ENCODE measurements at places on chromosomes 7 and 10.

DNA sequence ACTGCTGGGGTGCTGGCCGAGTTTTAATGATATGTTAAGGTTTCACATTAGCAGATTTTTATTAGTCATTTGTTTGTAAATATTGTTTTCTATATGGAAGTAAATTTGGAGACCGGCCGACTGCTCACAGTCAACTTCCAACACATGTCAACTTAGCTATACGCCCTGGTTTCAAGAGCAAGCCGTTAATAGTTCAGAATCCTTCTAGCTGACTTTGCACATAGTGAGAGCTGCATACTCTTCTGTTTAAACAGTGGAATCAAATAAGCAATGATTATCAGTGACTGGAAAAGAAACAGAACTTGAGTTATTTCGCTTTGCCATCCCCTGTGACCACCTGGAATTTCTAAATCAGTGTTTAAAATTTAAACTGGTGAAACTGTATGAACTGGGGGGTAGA, 109.9 kb downstream of the PFKFB3 start:
- no peak for DNase-seq

DNA sequence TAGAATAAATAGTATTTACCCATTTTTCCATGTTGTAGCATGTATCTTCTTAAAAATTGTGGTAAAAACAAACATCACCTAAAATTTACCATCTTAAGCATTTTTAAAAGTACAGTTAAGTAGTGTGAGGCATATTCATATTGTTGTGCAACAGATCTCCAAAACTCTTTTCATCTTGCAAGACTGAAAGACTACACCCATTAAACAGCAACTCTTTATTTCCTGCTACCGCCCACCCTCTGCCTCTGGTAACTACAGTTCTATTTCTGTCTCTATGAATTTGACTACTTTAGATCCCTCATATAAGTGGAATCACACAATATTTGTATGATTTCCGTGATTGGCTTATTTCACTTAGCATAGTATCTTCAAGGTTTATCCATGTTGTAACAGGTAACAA, 40.0 kb upstream of the AGBL3 start:
- no peak for DNase-seq

- no peak for DNase-seq
These were observed 92.7 kb upstream of the MKX start for GRCh38 chr10:27838361-27838760.

DNA sequence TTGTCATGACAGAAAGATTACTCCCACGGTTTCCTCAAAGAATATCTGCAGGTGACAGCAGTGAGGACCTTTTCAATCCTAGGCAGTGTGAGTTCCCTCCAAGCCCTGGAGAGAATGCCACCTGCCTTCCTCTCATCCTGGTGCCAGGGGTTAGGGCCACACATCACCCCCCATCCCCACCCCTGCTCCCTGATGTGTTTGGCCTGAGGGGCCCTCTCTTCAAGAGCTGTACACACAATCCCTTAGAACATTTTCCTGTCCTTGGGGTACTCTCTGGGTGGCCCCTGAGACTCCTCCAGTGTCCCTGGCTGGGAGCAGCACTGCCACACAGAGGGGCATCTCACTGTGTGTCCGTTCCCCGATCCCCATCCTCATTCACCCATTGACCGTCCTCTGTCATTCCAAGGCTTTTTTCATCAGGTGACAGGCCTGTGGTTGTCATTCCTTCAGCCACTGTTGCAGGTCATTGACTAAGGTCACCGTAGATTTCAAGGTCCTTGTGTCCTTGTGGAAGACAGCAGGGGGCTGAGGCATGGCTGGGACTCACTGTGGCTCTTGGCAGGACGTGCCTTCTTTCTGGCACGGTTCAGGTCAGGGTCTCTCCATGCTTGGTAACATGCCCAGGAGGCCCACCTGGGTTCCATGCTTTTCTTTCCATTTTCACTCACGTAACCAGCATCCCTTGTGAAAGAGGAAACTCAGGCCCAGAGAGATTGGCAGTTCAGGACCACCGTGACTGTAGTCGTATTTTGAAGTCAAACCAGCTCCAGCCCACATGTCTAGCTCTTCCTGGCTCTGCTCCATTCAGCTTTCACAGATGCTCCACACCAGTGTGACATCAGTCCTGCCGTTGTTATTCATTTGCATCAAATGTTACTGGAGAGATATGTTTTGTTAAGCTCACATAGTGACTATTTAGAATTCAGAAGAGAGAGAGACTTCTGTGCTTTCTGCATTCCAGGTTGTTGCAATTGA, 26.8 kb upstream of the BTBD16 start:
- DNase-seq: no peak

- no peak for DNase-seq
These were observed 107.4 kb upstream of the KMT2E start for GRCh38 chr7:104906556-104906955.

DNA sequence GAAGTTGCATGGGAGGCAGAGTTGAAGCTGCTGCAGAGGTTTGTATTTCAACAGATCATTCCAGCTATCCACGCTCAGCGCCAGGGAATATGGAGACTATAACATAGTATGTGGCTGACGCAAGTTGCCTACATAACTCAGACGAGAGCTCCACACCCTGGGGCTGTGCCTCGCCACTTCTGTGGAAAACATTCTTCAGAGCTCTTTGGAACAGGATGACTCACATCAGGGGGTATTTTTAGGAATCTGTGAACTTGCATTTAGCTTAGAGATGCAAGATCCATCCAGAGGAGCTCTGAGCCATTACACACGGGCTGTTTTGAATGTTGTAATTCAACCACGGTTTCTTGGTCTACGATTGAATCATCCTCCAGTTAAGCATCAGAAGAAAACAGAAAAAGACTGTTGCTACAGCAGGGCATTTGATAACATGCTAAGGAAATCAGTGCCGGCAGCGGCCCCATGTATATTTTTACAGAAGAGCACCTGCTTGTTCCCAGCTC, 481.5 kb upstream of the AKR1E2 start:
- no peak for DNase-seq

- DNase-seq: no peak
These were observed 98.6 kb upstream of the RPA3 start for GRCh38 chr7:7816816-7817536.

- no peak for DNase-seq
These were observed 138.5 kb downstream of the CPED1 start for GRCh38 chr7:121126801-121127534.

- DNase-seq: no peak
These were observed 3.1 kb downstream of the PTF1A start for GRCh38 chr10:23194966-23195845.

GRCh38 chr10:30857803-30858202, 173.9 kb downstream of the ZNF438 start:
- no peak for DNase-seq

GRCh38 chr7:80827239-80827633, 91.6 kb downstream of the SEMA3C start:
- DNase-seq: no peak

DNA sequence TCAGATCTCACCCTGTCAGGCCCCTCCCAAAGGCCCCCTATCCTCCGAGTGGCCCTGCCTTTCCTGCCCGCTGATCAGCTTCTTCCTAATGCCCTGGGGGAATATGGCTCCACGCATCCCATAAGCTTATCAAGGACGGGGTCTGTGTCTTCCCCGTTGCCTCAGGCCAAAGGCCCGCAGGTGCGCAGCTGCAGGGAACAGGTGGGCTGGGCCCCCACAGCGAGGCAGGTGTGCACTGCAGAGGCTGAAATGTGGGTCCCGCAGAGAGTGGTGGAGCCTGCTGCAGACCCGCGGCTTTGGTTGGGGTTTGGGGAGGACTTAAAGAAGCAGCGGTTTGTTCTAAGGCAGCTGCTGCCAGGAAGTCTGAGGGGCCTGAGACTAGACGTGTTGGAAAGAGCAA, 220.8 kb upstream of the TCERG1L start:
- no peak for DNase-seq

DNA sequence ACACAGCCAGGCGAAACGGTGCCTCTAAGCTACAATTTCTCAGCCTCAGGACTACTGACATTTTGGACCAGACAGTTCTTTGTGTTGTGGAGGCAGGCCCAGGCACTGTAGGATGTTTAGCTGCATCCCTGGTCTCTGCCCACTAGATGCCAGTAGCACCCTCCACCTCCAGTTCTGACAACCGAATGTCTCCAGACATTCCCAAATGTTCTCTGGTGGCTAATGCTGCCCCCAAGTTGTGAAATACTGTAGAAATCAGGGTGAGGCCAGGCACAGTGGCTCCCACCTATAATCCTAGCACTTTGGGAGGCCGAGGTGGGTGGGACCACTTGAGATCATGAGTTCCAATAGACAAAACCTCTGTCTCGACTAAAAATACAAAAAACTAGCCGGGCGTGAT, 18.2 kb downstream of the HNRNPF start:
- peak; percentile 31 for DNase-seq

DNA sequence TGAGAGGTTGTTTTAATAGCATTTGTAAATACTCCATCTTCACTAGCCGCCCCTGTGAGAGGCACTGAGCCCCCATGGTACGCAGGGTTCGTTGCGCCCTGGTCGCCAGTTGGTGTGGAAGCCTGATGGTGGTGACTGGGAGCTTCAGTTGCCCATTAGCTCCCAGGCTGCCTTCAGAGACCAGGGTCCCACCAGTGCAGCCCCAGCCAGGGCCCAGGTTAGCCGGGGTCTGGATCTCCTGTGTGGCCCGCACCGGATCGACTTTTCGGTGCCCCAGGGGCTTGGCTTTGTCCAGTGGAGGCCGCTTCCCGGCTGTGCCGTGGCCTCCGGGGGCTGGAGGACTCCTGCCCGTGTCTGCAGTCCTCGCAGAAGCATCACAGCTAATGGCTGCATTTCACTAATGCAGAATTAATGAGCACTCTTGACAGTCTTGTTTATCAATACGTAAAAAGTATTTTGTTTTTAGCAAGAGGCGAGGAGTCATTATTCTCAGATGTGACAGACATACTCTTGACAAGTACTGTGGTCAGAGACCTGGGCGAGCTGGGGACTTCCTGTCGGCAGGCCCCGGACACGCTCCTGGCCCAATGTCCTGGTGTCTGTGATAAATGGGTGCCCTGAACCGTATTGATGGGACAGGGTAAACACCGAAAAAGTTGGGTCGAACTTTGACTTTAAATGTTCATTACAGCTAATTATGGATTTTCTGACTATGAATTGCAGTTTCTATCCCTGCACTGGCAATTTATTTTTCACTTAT, 99.8 kb downstream of the NKX6-2 start:
- DNase-seq: no peak

DNA sequence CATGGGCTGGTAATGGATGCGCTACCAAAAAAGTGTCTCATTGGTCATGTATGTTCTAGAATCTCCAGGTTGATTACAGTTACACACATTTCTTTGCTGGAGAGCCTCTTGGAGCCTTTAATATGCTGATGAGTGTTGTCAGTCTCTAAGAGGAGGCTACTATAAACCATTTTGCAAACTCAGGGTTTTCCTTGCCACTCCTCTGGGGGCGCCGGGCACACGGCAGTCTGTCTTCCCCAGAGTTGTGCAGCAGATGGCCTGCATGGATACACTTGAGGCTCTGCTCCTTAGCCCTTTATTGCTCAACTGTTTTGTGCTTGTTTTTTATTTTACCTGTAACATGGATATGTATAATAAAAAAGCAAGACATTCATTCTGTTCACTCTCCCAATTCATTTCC, 196.5 kb downstream of the ACTR3B start:
- no peak for DNase-seq

DNA sequence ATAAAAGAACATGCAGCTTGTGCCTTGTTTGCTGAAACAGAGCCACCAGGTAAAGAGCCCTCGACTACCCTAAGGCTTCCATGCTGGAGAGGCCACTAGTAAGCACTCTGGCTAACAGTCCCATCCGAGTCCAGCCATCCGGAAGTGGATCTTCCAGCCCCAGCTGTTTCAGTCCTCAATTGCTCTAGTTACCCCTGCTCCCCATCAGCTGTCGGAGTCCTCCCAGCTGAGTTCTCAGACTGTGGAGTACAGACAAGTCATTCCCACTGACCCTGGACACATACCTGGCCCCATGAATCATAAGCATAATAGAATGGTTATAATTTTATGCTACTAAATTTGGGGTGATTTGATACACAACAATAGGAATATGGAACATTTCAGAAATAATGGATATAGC, 13.5 kb upstream of the FZD1 start:
- DNase-seq: no peak

GRCh38 chr7:149171892-149172533, 23.3 kb upstream of the ZNF282 start:
- no peak for DNase-seq

DNA sequence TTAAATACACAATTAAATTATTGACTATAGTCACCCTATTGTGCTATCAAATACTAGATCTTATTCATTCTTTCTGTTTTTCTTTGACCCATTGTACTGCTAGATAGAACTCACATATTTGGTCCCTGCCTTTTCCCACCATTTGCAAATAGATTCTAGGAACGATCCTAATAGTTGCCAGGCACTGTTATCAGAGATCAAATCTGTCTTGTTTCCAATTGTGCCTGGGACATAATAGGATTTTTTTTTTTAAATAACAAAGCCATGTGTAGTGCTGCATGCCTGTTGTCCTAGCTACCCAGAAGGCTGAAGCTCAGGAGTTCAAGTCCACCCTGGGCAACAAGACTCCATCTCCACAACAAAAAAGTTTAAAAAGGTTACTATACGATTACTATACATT, 72.0 kb downstream of the C1GALT1 start:
- DNase-seq: no peak

- DNase-seq: no peak
These were observed at the start of gene SEMA3C for GRCh38 chr7:80918909-80919721. TSS of gene SEMA3C (minus strand) at chr7:80919051. CDS start at chr7:80916781, 2,270 bp downstream.

- no peak for DNase-seq
These were observed 17.8 kb downstream of the SCD start for GRCh38 chr10:100364735-100365391.

GRCh38 chr7:151954866-151955820, 1.1 kb upstream of the GALNTL5 start:
- no peak for DNase-seq

- no peak for DNase-seq
These were observed 22.3 kb upstream of the WDR11 start for GRCh38 chr10:120828763-120829319.

GRCh38 chr7:100049441-100050291, at the start of gene ZSCAN21:
TSS of gene ZSCAN21 (plus strand) at chr7:100049774. CDS start at chr7:100057007, 7,233 bp downstream.
- peak; percentile 79 for DNase-seq

DNA sequence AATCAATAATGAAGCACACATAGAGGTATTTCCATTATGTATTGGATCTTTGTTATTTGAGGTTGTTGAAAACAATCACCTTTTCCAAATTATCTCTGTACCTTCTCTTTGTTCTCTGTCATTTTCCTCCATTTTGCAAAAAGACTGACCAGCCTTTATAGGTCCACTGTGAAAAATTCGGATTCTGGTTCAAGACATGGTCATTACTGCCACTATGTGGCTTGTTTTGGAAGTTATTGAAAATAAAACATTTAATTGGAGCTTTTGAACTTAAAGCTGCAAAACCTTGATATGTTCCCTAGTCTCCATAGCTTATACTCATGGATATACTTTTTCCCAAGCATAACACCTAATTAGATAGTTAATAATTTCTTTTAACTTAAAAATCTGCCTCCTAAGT, 1094.4 kb downstream of the NRG3 start:
- no peak for DNase-seq

DNA sequence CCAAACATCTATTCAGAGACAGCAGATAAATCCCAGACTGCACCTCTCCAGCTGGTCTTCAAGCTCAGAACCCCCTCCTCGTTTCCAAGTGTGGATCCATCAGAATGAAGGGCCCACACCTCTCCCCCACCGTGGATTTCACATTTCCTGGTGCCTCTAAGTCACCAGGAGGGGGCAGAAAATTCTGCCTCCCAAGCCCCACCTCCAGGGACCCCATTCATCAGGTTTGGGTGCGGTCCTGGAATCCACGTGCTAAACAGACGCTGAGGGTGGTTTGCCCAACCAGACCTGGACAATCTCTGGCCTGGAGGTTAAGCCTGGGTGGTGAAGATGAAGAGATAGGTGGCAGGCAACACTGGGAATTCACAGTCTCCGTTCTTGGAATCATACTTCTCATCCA, 92.4 kb downstream of the WDR11 start:
- DNase-seq: no peak

All from DND-41 (cell line).